Stomach (tissue), 19 donors: ENCODE measurements at places on chromosomes 16 and 17. TPM values are rescaled to one million over a fixed set of nuclear protein-coding genes. Genes with fewer than 3 reads are reported as not detected.

The CCL13 gene
- total RNA-seq = not detected

- H3K4me1 ChIP-seq = peaks cover 20% of the 10 kb centered on the region
- H3K27me3 ChIP-seq = peaks cover 61% of the 10 kb centered on the region
- peak overlapping the region; percentile 72 for H3K4me3 ChIP-seq
- DNase-seq = peak; percentile 52
Observed at GRCh38 chr17:20008242-20009051, 712 bp upstream of the SPECC1 start.

DNA sequence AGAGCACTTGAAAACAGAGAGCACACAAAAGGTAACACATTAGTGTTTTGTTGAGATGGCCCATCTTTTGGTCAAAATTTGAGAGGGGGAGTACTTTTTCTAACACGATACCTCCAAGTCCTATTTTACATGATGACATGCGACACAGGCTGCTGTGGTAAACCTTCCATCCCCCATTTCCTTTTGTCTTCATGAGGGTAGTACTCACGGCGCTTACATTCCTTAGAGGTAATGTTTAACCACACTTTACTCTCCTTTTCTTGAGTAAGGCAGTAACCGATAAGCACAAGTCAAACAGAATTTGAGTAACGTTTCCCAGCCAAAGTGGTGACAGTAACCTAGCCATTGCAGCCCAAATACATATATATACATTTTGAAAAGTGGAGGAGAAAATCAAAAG, 35.8 kb upstream of the PITPNM3 start:
- H3K27ac ChIP-seq = peak overlapping the region; percentile 64
- peaks cover 89% of the 10 kb centered on the region for H3K36me3 ChIP-seq
- H3K4me3 ChIP-seq = no peak overlapping the region
- DNase-seq = no peak

- H3K27ac ChIP-seq = no peak overlapping the region
- no peaks in the 10 kb centered on the region for H3K36me3 ChIP-seq
- H3K27me3 ChIP-seq = no peaks in the 10 kb centered on the region
- DNase-seq = no peak
Observed at GRCh38 chr16:24696699-24697098, 32.8 kb upstream of the TNRC6A start.

DNA sequence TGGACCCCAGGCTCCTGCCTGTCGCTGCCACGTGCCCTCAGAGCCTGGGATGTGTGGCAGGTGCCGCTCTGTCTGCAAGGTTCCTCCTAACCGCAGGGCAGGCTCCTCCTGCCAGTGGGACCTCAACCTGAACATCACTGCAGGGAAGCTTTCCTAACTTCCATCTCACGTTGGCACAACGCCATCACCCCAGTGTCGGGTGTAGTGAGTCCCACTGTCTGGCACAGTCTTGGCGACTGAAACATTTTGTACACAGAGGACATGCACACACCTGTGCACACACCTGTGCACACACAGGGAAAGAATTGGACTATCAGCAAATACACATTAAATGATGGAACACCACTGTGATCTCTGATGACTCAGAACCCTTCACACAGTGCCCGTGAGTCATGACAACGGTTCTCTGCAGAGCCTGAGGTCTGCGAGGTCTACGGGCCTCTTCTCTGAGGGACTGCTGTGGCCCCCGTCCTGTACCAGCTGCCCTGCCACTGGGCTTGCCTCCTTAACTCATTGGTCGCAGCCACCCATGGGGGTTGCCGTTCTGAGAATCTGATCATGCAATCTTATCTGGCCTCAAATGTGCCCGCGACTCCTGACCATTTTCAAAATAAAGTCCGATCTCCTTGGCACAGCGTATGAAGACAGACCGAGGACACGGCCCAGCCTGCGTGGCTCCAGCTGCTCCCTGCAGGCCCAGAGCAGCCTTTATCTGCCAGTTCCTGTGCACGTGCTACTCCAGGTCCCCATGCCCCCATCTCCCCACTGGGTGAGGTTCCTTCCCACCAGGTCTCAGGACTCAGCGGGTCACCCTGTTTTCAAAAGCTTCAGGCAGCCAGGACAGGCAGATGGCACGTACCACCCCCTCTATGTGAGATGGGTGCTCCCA, 7.6 kb downstream of the CCDC57 start:
- H3K4me1 ChIP-seq = peaks cover 13% of the 10 kb centered on the region
- no peak overlapping the region for H3K4me3 ChIP-seq
- no peak overlapping the region for H3K27ac ChIP-seq
- H3K27me3 ChIP-seq = no peaks in the 10 kb centered on the region

The TBC1D3H gene
- total RNA-seq = not detected

- peaks cover 12% of the 10 kb centered on the region for H3K4me1 ChIP-seq
- H3K36me3 ChIP-seq = no peaks in the 10 kb centered on the region
- H3K27ac ChIP-seq = no peak overlapping the region
- no peak for DNase-seq
Observed at GRCh38 chr17:54901230-54901822, 674 bp downstream of the TOM1L1 start.

GRCh38 chr17:8957721-8958120, 7.8 kb downstream of the PIK3R5 start:
- no peak overlapping the region for H3K27ac ChIP-seq
- no peak overlapping the region for H3K4me3 ChIP-seq
- no peaks in the 10 kb centered on the region for H3K4me1 ChIP-seq
- no peak for DNase-seq
- H3K36me3 ChIP-seq = no peaks in the 10 kb centered on the region
- H3K27me3 ChIP-seq = no peaks in the 10 kb centered on the region

- no peak overlapping the region for H3K4me3 ChIP-seq
- no peaks in the 10 kb centered on the region for H3K4me1 ChIP-seq
- H3K27ac ChIP-seq = no peak overlapping the region
- H3K27me3 ChIP-seq = no peaks in the 10 kb centered on the region
Observed at GRCh38 chr16:87050142-87050541, 267.1 kb downstream of the C16orf95 start.

DNA sequence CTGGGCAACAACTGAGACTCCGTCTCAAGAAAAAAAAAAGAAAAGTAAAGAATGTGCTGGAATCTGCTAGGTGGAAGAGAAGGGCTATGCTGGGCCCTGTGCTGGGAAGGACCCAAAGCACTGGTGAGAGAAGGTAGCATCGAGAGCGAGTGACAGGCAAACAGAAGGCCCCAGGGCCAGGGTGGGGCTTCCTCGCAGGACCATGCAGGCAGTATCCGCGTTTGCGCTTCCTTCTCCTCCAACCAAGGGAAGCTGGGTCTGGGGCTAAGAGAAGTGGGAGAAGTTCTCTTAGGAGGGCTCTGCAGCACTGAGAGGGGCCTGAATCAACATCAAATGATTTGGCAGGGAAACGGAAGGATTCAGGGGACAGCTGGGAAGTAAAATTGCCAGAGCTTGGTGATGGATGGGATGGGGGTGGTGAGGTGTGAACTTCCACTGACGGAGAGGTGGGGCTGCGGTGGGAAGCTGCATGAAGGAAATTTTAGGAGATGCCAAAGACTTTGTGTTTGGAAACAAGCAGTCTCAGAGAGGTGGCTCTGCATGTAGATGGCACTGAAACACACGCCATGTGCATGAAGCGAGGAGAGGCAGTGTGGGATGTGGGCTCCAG, 5.2 kb upstream of the ECI1 start:
- no peak overlapping the region for H3K27ac ChIP-seq
- no peak overlapping the region for H3K4me3 ChIP-seq
- no peak for DNase-seq
- peaks cover 80% of the 10 kb centered on the region for H3K36me3 ChIP-seq
- no peaks in the 10 kb centered on the region for H3K27me3 ChIP-seq
- H3K4me1 ChIP-seq = peaks cover 11% of the 10 kb centered on the region

The SLC12A3 gene
- not detected for total RNA-seq

DNA sequence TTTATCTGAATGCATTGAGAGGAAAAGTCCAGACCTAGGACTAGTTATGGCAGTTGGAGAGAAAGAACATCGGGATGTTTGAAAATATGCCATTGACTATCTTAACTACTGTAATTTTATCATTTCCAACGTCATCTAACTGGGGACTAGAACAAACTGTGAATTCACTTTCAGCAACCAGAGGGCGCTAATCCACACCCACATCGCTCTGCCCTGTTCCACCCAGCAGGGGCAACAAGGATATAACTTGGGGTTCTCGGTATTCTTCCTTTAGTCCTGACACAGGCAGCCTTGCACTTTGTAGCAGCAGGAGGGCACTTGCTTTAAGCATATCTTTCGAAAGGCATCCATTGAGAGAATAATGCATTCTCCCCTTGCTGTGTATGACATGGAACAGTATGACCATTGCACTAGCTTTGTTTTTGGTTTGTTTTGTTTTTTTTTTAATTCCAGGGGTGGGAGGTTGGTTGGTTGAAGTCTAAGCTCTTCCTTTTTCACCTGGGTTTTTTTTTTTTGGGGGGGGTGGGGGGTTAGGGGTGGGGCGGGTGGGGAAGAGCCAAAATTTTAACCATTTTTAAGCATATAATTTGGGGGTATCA, 31.5 kb downstream of the SIAH1 start:
- no peaks in the 10 kb centered on the region for H3K27me3 ChIP-seq
- peaks cover 52% of the 10 kb centered on the region for H3K36me3 ChIP-seq
- H3K27ac ChIP-seq = no peak overlapping the region
- H3K4me1 ChIP-seq = no peaks in the 10 kb centered on the region

- H3K4me1 ChIP-seq = no peaks in the 10 kb centered on the region
- H3K27me3 ChIP-seq = peaks cover 26% of the 10 kb centered on the region
- no peak overlapping the region for H3K4me3 ChIP-seq
- no peak for DNase-seq
- H3K36me3 ChIP-seq = no peaks in the 10 kb centered on the region
Observed at GRCh38 chr17:9766970-9767369, 24.4 kb downstream of the DHRS7C start.

- H3K4me1 ChIP-seq = no peaks in the 10 kb centered on the region
- no peak for DNase-seq
- no peaks in the 10 kb centered on the region for H3K27me3 ChIP-seq
- H3K4me3 ChIP-seq = no peak overlapping the region
Observed at GRCh38 chr16:78490431-78490830, 391.0 kb downstream of the WWOX start.

DNA sequence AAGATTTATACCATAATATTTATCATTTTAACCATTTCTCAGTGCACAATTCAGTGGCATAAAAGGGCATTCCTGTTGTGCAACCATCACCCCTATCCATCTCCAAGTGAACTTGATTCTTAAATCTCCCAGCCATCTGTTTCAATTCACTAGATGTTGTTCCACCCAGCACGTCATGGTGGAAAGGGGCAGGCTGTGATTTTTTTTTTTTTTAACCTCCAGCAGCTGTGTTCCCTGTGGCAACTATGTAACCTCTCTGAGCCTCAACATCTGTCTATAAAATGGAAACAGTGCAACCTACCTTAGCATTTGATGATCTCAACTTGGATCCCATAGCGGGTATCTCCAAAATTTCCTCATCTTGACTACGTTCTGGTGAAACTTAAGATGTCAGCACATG, 604.5 kb downstream of the WWOX start:
- H3K4me1 ChIP-seq = no peaks in the 10 kb centered on the region
- H3K36me3 ChIP-seq = no peaks in the 10 kb centered on the region
- H3K4me3 ChIP-seq = no peak overlapping the region
- no peak overlapping the region for H3K27ac ChIP-seq
- DNase-seq = no peak

DNA sequence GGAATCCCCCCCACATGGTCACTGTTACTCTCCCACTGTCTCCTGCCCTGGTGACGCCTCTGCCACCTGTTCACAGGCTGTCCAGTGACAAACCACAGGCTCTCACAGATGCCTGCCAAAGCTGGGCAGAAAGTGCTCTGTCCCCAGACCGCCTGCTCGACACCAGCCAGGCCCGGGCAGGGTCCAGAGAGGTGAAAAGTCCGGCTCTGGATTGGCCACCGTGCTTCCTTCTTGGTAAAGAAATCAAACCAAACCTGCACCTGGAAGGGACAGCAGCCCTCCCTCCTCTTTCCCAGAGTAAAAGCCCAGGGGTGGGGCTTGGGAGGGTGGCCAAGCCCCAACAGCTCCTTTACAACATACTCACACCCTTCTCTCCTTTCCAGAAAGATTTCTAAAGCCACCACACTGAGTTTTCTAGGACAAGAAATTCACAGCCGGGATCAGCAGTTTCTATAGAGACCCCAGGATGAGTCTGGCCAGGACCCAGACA, 6.2 kb downstream of the PCGF2 start:
- no peak overlapping the region for H3K4me3 ChIP-seq
- peaks cover 70% of the 10 kb centered on the region for H3K4me1 ChIP-seq
- H3K36me3 ChIP-seq = peaks cover 33% of the 10 kb centered on the region
- peak; percentile 83 for DNase-seq
- H3K27me3 ChIP-seq = no peaks in the 10 kb centered on the region

The NRN1L gene
- not detected for total RNA-seq

DNA sequence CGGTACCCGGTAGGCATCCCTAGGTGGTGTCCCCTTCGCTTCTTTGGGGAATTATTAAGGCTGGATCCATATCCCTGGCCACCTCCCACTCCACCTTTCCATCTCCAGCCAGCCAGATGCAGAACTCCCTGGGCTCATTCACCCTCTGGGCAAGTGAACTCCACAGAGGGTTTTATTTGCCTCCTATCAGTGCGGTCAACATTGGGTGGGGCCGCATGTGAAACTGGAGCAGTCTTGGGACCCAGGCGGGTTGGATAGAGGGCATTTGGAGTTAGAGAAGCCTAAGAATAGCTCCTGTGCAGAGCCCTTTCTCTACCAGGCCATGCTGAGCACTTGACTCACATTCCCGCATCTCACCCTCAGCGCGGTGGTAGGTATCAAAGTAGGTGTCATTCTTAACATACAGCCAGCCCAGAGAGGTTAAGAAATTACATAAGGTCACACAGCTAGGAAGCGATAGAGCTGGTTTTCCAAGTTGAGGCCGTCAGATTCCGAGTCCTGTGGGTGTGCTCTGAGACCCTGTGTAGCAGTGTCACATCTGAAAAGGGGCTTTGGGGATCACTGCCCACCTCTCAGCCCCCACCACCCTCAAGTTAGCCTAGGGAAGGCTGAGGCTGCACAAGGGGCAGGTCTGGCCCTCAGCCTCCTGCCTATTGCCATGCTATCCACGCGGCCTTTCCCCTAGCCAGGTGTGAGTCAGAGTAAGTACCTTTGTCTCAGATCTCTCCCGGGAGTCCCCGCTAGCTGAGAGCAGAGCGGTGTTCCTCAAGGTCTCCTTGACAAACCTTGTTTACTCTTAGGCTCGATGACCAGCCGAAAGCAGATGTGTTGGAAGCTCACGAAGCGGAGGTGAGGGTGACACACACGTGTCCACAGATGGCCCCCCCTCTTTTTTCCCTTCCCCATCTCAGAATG, 26.9 kb upstream of the LGALS9 start:
- peaks cover 7% of the 10 kb centered on the region for H3K4me1 ChIP-seq
- H3K4me3 ChIP-seq = no peak overlapping the region
- H3K27me3 ChIP-seq = no peaks in the 10 kb centered on the region
- peaks cover 62% of the 10 kb centered on the region for H3K36me3 ChIP-seq
- peak; percentile 90 for DNase-seq
